ENCODE measurements at places on chromosomes 6 and 20. TPM values are rescaled to one million over a fixed set of nuclear protein-coding genes. Genes with fewer than 3 reads are reported as not detected.
A peak's percentile ranks its signal among the peaks of the same experiment; 100 is the strongest.

MACROD2 gene
- total RNA-seq = 6.1 TPM

GRCh38 chr6:128310451-128310850, 209.9 kb downstream of the PTPRK start:
- no peak for DNase-seq

GRCh38 chr20:3919352-3919751, 30.2 kb downstream of the PANK2 start:
- no peak for DNase-seq

- DNase-seq = no peak
These were observed 326.7 kb upstream of the FLRT3 start for GRCh38 chr20:14664101-14664500.

DNA sequence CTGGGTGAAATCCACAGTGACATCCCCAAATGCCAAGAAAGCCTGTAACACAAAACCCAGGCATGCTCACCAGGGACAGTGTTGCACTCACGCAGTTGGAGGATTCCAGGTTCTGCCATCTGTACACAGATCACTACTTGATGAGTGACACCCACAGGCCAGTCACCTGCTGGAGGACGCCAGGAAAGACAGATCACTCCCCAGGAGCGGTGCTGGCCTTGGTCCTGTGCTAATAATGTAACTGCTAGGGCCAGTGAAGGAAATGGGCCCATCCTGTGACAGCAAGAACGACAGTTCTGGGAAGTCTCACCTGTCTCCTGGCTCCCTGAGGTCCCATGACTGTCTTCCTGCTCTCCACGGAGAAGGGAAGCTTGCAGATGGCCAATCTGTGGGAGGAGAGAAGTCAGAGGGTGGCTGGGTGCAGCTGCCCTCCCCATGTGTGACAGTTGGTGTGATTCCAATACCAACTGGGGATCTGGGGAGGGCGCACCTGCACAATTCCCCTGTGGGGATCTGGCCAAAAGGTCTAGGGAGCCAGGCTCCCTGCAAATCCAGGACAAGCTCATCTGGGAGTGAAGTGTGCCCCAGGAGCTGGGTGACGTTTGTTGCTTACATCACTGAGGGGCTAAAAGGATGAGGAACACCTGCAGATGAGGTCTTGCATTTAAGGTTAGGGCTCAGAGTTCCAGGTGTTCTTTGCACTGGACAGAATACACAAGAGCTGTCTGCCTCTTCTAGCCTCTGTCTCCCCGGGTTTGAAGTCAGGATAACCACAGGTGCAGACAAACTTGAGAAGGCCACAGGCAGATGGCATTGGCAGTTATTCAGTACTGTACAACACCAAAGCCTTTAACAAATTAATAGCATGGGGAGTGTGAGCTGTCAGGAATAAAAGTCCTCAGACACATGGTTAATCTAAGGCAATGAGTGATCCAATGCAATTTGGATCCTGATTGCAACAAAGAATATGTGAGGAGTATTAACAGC, 10.3 kb downstream of the ZNF337 start:
- no peak for DNase-seq

- DNase-seq = no peak
These were observed 6.7 kb downstream of the BPIFA1 start for GRCh38 chr20:33242319-33243100.

DNA sequence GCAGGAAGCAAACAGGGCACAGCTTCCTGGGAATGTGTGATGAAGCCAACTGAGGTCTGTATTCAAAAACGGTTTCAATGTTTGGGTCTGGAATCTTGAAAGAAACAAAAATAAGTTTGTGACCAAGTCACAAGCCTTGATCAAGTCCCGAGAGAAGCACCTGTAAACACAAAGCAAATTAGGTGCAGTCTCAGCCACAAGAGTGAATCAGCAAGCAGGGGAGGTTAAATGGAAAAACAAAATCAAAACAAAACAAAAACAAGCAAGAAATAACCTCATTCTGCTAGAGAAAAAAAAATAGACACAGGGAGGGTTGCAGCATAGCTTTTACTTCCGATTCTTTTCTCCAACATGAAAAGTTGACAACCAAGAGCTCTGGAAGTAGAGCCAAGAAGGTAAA, 201.7 kb downstream of the CLIC5 start:
- no peak for DNase-seq

GRCh38 chr6:11606332-11606731, 68.8 kb downstream of the TMEM170B start:
- DNase-seq = no peak

DNA sequence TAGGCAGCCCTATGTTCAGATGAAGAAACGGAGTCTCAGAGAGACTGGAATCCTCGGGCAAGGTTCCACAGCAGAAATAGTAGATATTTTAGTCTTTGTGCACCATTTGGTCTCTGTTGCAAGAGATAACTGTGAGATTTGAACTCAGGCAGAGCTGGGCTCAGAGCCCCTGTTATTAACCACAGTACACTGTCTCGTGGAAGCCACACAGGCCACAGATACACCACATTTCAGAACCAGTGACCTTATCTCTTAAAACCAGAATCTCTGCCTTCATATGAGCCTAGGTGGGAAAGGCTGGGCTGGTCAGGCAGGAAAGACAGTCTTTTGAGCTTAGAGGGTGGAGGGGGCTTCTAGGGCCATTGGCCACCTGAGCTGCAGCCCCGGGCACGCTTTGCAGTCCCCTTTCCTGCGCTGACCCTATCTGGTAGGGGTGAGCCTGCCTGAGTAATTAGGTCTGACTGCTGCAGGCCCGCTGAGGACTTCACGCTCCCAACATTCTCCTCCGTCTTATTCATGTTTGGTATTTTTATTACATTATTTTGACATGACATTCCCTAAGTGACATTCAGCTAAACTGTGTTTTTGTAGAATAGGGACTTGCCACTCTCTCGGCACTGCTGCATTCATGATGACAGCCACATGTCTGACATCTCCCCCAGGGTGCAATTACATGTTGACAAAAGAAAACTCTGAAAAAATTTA, 71.1 kb downstream of the KCNB1 start:
- no peak for DNase-seq

GRCh38 chr6:4610256-4610655, 165.9 kb upstream of the CDYL start:
- peak; percentile 98 for DNase-seq
